Immature natural killer cell (primary cell): ENCODE measurements at places on chromosomes 13 and 19. TPM values are rescaled to one million over a fixed set of nuclear protein-coding genes. Genes with fewer than 3 reads are reported as not detected.
A peak's percentile ranks its signal among the peaks of the same experiment; 100 is the strongest.

DNA sequence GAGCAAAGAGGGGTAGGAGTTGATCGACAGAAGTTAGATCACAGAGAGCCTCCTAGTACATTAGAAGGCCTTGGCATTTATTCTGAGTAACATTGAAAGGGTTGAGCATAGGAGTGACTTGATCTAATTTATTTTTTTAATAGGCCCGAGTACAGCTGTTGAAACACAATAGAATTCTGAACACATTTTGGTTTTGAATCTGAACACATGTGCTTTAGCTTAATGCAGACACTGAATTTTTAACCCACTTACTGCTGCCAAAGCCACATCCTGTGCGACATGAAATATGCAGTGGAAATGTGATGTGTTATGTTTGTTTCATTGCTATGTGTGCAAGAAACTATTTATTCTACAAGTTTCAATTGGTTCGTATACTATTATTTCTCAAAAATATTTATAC, 1505.9 kb downstream of the PCDH9 start:
- H3K27me3 ChIP-seq: no peaks in the 10 kb centered on the region
- no peak overlapping the region for H3K27ac ChIP-seq
- H3K36me3 ChIP-seq: no peaks in the 10 kb centered on the region
- H3K4me1 ChIP-seq: peaks cover 7% of the 10 kb centered on the region
- DNase-seq: no peak

DNA sequence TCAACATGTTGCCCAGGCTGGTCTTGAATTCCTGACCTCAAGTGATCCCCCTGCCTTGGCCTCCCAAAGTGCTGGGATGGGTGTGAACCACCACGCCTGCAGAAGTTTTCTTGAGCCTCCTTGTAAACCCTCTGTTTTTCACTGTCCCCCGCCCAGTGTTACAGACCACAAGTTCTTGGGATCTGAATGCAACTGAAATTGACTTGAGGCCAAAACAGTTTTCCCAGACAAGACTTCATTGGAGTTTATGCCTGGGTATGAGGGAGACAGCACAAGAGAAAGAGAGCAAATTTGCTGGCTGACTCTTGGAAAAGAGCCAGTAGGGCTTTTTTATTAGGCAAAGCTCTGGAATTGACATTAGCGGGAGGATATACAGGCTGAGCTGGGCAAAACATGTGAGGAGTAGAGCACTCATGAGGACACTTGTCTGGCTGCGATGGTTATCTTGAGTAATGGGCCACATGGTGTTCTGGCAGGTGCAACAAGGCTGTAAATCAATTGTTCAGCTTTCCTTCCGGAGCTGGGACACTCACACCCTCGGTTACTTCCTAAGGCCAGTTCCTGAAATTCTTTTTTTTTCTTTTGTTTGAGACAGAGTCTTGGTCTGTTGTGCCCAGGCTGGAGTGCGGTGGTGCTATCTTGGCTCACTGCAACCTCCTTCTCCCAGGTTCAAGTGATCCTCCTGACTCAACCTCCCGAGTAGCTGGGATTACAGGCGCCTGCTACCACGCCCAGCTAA, 12.7 kb upstream of the HNRNPL start:
- DNase-seq: no peak
- H3K4me3 ChIP-seq: no peak overlapping the region
- H3K4me1 ChIP-seq: peaks cover 50% of the 10 kb centered on the region
- peaks cover 24% of the 10 kb centered on the region for H3K27me3 ChIP-seq

- no peak overlapping the region for H3K27ac ChIP-seq
- peaks cover 17% of the 10 kb centered on the region for H3K4me1 ChIP-seq
- H3K4me3 ChIP-seq: no peak overlapping the region
- DNase-seq: no peak
- H3K27me3 ChIP-seq: peaks cover 2% of the 10 kb centered on the region
- peaks cover 8% of the 10 kb centered on the region for H3K36me3 ChIP-seq
Observed at GRCh38 chr13:30806784-30807183, 71.4 kb downstream of the ALOX5AP start.

DNA sequence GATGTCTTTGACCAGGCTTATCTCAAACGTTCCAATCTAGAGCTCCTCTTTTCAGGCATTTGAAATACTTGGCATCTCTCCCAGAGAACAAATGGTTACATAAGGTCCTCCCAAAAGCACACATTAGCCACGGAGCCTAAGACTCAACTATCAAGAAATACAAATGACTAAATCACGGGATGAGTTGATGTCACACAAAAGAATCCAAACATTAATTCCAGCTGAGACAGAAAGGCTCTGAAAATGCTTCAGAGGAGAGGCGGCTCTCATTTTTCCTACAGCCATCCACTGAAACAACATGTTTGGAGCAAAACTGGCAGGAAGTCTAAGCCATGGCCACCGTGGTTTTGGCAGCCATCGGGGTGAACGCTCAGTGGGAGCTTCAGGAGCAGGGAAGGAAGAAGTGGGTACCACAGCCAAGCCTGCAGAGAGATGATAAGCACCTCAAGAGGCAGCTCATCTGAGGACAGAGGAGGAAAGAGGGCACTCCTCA, 122.5 kb downstream of the STK24 start:
- DNase-seq: no peak
- no peak overlapping the region for H3K4me3 ChIP-seq
- H3K27me3 ChIP-seq: peaks cover 2% of the 10 kb centered on the region
- peaks cover 14% of the 10 kb centered on the region for H3K4me1 ChIP-seq
- H3K27ac ChIP-seq: no peak overlapping the region
- H3K36me3 ChIP-seq: peaks cover 22% of the 10 kb centered on the region

DNA sequence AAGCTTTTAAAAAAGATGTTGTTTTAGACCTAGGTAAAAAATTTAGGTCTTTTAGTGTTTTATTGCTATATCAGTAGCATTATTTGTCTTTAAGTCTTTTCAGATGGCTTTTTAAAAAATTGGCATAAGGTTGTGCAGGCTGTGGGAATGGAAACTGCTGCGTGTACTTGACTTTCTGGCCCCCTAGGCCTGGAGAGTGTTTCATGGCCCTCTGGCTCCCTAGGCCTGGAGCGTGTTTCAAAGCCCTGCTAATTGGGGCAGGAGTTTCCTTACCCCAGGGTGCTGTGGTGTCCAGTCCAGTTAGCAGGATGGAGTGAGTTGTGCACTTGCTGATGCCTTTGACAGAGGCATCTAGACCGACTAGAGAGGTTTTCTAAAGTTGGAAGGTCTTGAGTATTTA, 23.8 kb downstream of the PRAM1 start:
- DNase-seq: no peak
- peaks cover 10% of the 10 kb centered on the region for H3K27me3 ChIP-seq
- H3K27ac ChIP-seq: peak overlapping the region; percentile 77
- peaks cover 53% of the 10 kb centered on the region for H3K4me1 ChIP-seq
- peaks cover 21% of the 10 kb centered on the region for H3K36me3 ChIP-seq

GRCh38 chr19:2188708-2189385, 25.1 kb downstream of the DOT1L start:
- H3K4me3 ChIP-seq: no peak overlapping the region
- no peak overlapping the region for H3K27ac ChIP-seq
- peaks cover 21% of the 10 kb centered on the region for H3K4me1 ChIP-seq
- no peaks in the 10 kb centered on the region for H3K36me3 ChIP-seq
- DNase-seq: no peak

- DNase-seq: no peak
- no peaks in the 10 kb centered on the region for H3K4me1 ChIP-seq
- no peaks in the 10 kb centered on the region for H3K27me3 ChIP-seq
- H3K4me3 ChIP-seq: no peak overlapping the region
Observed at GRCh38 chr13:52651897-52652195, 790 bp upstream of the SUGT1 start.

DNA sequence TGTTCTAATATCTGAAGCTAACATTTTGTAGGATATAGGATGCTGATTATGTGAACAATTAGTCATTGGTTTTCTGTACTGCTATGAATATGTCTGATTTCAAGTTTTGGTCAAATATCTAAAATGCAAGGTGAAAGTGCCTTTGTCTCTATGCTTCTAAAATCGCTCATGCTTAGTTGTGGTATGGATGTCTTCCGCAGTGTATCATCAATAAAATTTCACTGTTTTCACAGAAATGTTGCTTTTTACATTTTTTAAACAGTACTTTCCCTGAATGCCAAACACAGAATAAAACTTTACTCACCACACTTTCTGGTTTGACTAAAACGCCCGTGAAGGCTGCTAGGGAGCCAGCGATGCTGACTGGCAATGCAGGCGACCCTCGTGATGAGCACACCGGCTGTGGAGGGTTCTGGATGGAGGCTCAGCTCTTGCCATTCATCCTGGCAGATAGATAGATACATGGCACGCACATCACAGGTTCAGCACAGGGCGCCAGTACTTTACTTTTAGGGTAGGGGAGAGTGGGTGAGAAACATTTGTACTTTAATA, 40.1 kb downstream of the SLC7A9 start:
- peaks cover 4% of the 10 kb centered on the region for H3K27me3 ChIP-seq
- H3K36me3 ChIP-seq: no peaks in the 10 kb centered on the region
- H3K27ac ChIP-seq: no peak overlapping the region
- DNase-seq: no peak
- H3K4me1 ChIP-seq: no peaks in the 10 kb centered on the region

The CCL25 gene
- polyA plus RNA-seq: 1.1 TPM

The NFILZ gene
- polyA plus RNA-seq: not detected

The CADM4 gene
- not detected for polyA plus RNA-seq

The GRIK5 gene
- polyA plus RNA-seq: not detected
